ENCODE measurements at places on chromosomes 12 and 14.

DNA sequence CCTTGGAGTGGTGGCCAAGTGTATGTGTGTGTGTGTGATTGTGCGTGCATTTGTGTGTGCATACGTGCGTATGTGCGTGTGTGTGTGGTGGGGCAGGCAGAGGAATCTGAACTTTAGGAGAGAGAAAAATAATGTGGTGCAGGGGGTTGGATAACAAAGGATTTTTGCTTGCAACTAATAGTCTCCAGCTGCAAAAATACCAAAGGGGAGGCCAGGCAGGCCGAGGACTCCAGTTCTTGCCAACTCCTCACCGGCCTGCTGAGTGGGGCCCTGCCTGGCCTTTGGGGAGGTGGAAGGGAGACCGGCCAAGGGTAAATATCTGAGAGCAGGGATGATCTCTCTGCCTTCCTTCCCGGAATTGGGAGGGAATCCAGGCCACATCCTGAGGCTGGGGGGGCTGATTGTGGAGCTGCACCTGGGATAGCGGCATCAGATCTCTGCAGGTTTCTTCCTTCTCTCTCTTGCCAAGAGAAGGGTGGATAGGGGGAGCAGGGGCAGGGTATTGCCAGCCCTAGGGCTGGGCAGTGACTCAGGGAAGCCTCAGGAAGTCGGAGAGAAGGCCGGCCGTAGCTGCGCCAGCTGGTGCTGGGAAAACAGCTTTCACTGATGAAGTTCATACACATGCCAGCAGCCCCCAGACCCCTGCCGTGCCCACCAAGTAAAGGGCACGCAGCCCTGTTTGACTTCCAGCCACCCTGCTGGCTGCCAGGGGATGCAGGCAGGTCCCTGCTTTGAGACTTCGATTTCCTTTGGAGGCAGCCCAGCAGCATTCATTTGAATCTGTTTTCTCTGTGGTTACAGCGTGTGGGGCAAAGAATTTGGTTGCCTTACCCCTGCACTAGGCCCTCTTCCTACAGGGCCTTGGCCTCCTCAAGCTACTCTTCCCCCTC is 4.6 kb upstream of the LRP1-AS start:
- DNase-seq = peak; percentile 77

GRCh38 chr14:34232790-34233189 is 229.2 kb downstream of the SPTSSA start:
- DNase-seq = no peak

- no peak for DNase-seq
These were observed 82.0 kb upstream of the DYNC1H1 start for GRCh38 chr14:101882141-101882935.

GRCh38 chr12:115267464-115267863 is 583.5 kb upstream of the TBX3 start:
- DNase-seq = no peak

GRCh38 chr12:12158858-12159257 is 88.1 kb downstream of the BCL2L14 start:
- no peak for DNase-seq

- no peak for DNase-seq
These were observed 181.1 kb upstream of the STXBP6 start for GRCh38 chr14:25231004-25231403.

- DNase-seq = peak; percentile 47
These were observed 394.5 kb upstream of the ATP2B1 start for GRCh38 chr12:90102957-90103652.

GRCh38 chr14:99602054-99602787 is 1.8 kb downstream of the CCDC85C start:
- DNase-seq = peak; percentile 47

GRCh38 chr12:118689793-118690192 is 291.5 kb upstream of the SRRM4 start:
- no peak for DNase-seq

DNA sequence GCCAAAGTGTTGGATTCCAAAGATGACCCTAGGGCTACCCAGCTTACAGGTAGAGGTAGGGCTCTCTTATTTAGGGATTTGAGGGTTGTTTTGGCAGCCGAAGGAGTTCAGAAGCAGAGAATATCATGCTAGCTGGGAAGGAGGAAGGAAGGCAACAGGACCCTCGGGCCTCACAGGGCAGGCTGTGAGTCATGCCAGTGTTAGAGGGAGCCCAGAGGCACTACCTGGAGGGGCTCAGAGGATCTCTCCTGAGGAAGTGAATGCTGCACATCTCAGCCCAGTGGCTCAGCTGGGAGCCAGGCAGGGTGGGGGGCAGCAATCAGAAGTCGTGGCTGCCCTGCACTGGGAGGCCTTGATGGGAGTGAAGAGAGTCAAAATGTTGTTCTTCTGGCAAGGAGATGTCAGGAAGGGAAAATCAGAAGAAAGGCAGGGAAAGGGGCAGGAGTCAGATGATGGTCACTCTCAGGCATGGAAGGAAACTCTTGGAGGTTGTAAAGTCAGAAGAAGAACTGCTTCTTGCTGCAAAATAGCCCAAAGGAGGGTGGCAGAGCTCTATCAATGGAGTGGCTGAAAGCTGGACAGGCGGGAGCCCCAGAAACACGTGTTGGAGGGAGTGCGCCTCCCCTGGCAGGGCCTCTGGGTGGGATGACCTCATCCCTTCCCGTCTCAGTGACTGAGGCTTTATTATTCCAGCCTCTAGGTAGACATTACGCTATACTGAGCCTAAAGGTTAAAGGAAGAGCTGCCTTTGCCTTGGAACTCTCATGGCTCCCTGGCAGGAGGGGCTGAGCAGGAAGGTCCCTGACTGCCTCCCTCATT is 141.3 kb downstream of the SMOC1 start:
- no peak for DNase-seq

All from EL (cell line).